ENCODE measurements at places on chromosomes 13 and 19.
A peak's percentile ranks its signal among the peaks of the same experiment; 100 is the strongest.

DNA sequence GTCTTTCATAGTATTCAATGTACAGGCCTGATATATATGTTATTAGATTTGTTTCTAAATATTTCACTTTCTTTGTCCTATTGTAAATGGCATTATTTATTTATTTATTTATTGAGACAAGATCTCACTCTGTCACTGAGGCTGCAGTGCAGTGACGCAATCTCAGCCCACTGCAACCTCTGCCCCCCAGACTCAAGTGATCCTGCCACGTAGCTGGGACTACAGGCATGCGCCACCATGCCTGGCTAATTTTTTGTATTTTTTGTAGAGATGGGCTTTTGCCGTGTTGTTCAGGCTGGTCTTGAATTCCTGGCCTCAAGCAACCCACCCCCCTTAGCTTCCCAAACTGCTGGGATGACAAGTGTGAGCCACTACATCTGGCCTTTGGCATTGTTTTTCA, 5.4 kb upstream of the GAS6 start:
- DNase-seq = no peak

GRCh38 chr13:111518161-111518792, 197.8 kb downstream of the TEX29 start:
- no peak for DNase-seq

DNA sequence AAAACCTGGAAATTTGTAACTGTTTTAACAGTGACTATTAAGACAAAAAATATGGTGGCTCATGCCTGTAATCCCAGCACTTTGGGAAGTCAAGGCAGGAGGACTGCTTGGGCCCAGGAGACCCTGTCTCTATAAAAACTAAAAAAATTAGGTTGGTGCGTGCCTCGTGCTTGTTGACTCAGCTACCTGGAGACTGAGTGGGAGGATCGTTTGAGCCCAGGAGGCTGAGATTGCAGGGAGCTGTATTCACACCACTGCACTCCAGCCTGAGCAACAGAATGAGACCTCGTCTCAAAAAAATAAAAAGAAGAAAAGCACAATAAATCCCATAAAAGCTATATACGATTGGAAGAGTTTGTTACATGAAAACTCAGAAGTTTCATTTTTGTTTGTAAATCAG, 23.7 kb downstream of the KLF5 start:
- DNase-seq = no peak

DNA sequence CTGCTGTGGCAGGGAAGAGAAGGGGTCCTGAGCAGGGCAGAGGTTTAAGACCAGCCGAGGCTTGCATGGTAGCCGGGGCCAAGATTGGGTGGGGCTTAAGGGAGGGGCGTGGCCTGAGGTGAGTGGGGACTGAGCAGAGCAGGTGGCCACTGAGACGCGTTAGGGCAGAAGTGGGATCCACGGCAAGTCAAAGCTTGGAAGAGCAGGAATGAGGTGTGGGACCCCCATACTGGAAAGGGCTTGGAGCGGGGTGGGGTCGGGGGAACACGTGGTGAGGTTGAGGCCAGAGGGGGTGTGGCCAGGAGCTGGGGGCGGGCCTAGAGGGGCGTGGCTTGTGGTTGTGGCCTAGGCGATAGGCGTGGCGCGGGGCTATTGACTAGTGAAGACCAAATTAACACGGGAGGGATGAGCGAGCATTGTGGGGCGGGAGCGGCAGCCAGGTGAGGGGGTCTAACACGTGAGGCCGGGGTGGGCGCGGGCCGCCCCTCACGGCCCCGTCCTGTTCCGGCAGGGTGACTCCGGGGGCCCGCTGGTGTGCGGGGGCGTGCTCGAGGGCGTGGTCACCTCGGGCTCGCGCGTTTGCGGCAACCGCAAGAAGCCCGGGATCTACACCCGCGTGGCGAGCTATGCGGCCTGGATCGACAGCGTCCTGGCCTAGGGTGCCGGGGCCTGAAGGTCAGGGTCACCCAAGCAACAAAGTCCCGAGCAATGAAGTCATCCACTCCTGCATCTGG, 3.3 kb downstream of the CFD start:
- DNase-seq = peak; percentile 65

GRCh38 chr19:55087542-55087901, 11.9 kb downstream of the EPS8L1 start:
- DNase-seq = no peak

GRCh38 chr13:106367361-106367971, 168.0 kb downstream of the EFNB2 start:
- no peak for DNase-seq

- peak; percentile 70 for DNase-seq
Measured at GRCh38 chr19:10501971-10502523, 1.1 kb downstream of the KEAP1 start.

DNA sequence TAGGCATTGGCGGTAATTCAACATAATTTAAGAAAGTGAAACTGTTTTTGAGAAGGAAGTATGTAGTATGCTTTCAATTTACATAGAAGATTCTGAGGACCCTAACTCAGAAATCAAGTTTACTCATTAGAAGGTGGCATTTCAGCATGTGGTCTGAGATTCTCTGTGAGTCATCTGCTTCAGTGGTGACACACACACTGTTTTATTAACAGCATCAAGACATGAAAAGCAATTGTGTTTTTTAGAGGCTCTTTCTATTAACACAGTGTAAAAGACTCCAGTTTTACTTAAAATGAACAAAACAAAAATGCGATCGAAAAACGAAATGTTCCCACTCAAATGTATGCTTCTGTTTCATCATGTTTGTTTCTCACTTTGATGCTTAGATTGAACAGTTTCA, 802.1 kb upstream of the SLITRK6 start:
- DNase-seq = no peak

DNA sequence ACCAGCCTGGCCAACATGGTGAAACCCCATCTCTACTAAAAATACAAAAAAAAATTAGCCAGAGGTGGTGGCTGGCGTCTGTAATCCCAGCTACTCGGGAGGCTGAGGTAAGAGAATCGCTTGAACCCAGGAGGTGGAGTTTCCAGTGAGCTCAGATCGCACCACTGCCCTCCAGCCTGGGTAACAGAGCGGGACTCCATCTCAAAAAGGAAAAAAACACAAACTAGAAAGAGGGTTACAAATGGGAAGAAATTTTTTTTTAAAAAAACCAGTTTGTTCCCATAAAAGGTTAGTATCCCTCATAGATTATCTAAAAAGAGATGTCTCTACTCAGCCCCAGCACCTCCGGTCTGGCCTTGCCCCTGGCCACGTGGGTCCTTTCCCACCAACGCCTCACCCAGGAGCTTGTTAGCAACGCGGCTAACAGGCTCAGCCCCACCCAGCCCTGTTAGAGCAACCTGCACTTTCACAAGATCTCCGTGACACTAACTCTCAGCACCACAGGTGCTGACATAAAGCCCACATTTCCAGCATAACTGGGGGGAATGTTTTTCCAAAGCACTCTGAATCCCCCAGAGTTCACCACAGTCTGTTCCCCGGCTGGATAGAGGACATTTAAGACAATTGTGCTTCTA, 4.3 kb downstream of the DMKN start:
- peak; percentile 87 for DNase-seq

- no peak for DNase-seq
Measured at GRCh38 chr13:108787700-108788414, 158.4 kb downstream of the MYO16 start.

DNA sequence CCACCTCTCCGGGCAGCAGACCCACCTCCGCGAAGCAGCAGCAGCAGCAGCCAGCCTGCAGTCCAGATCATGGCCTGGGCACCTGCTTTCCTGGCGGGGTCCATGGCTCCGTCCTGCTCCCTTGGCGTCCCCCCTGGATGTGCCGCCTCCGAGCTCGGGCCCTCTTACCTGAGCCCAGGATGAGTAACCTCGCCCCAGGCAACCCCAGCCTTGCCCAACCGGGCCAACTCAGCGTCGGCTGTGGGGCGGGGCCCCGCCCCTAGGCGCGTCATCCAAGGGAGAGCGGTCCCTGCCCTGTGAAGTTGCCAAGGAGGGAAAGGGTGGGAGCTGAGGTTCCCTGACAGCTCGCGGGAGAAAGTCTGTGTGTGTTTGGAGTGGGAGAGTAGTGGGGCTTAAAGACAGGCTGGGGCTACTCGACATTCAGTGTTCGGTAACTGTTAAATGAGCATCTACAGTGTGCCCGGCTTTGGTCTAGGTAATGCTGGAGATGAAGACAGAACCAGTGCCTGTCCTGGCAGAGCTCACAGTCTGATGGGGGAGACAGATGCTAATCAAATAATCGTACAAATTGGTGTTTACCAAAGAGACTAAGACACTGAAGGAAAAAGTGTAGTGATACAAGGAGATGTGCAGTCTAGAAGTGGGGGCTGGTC, at the start of gene LYPD3:
Gene LYPD3, minus strand, starts transcription at position 141 of the 653 bp plus-strand sequence. Its CDS starts 37 bp downstream, at position 104.
- peak; percentile 58 for DNase-seq

GRCh38 chr13:37640499-37640898, 41.9 kb upstream of the POSTN start:
- peak; percentile 54 for DNase-seq

DNA sequence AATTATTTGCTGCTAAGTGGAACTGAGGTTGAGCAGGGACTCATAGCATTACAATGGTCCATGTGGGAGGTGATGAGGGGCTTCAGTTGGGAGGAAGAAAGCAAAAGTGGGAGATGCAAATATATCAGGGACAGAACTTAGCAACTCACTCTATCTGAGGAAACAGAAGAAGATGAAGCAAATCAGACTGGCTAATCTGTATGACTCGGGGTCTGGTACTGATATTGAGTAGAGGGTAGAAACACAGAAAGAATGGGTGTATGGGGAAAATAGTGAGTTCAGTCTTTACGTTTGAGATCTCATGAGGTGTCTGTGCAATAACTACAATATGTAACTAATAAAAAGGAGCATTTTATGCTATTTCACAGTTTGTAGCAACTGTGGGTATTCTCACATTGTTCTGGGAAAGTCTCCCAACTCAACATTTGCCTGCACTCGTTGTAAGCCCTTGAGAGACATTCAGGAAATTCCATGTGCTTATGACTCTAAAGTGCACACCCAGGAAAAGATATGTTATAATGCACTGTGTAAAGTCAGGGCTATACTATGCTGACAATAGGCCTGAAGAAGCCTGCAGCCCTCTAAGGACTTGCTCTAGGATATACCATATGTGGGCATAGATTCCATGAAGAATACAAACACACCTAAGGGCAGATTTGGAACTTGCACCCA, 183.5 kb downstream of the SPRY2 start:
- no peak for DNase-seq

GRCh38 chr13:65722506-65722905, 1507.6 kb downstream of the PCDH9 start:
- DNase-seq = no peak

DNA sequence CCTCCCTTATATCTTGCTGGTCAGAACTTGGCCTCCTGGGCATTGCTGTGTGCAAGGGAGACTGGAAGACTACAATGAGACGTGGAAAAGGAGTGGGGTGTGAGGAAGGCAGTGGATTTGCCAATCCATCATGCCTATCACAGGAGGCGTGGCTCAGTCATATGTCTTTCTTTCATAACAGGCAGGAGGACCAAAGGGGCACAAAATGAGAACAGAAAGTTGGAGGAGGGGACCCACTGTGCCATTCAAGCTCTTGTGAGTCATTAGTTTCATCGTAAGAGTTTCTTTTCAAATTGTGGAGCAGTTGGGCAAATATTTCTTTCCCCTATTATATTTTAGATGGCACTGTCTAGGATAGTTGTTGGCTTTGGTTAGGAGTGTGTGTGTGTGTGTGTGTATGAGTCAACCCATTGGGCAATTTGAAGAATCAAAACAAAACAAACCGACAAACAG, 471.5 kb downstream of the TSHZ3 start:
- DNase-seq = no peak

- no peak for DNase-seq
Measured at GRCh38 chr19:47487551-47488515, 3.8 kb upstream of the KPTN start.

DNA sequence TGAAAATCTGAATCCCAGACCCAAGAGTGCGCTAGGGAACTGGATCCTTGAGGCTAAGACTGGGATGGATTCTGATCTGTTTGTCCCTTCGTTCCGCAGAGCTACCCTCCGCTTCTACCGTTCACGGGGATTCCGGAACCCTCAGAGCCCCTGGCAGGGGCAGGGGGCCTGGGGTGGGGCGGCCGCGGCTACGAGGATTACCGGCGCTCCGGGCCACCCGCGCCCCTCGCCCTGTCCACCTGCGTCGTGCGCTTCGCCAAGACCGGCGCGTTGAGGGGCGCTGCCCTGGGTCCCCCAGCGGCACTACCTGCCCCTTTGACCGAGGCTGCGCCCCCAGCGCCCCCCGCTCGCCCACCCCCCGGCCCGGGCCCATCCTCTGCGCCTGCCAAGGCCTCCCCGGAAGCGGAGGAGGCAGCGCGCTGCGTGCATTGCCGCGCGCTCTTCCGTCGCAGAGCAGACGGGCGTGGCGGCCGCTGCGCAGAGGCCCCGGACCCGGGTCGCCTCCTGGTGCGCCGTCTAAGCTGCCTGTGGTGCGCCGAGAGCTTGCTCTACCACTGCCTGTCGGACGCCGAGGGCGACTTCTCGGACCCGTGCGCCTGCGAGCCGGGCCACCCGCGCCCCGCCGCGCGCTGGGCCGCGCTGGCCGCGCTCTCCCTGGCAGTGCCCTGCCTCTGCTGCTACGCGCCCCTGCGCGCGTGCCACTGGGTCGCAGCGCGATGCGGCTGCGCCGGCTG, 7.1 kb downstream of the SPRED3 start:
- DNase-seq = no peak

DNA sequence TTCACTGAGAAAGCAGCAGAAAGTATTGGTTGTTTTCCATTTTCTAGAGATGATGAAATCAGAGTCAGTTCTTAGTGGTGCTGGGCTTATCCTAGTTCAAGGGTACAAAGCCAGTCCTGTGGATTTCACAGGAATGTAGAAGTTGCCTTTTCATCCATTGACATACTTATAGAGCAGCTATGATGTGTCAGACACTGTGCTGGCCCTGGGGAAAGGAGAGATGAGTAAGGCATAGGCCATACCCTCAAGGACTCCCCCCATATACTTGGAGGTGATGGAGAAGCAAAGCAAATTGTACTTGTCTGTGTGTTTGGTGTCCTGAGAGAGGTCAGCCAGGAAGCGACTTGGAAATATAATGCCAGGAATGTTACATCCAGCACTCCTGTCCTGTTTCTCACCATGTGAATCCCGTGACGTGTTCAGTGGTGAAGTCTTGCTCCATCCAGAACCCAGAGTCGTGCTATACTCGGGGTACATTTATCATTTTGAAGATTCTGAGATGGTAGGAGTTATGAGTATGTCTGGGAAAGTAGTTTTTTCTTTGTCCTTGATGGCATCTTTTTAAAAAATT, 22.6 kb downstream of the ERCC5 start:
- no peak for DNase-seq

DNA sequence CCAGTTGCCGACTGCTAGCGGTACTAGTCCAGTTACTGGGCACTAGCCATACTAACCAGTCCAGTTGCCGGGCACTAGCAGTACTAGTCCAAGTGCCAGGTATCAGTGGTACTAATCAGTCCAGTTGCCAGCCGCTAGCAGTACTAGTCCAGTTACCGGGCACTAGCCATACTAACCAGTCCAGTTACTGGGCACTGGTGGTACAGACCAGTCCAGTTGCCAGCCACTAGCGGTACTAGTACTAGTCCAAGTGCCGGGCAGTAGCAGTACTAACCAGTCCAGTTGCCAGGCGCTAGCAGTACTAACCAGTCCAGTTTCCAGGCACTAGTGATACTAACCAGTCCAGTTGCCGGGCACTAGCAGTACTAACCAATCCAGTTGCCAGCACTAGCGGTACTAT, 124.1 kb upstream of the MCF2L start:
- DNase-seq = no peak

- DNase-seq = no peak
Measured at GRCh38 chr13:25237083-25237482, 50.2 kb downstream of the MTMR6 start.

- DNase-seq = no peak
Measured at GRCh38 chr13:108728370-108728769, 99.0 kb downstream of the MYO16 start.

Data from hepatocyte (in vitro differentiated cells).